Daoy (cell line): ENCODE measurements at places on chromosomes 1 and 21.

- no peak for DNase-seq
These were observed 23.4 kb downstream of the DMRTB1 start for GRCh38 chr1:53482441-53483153.

DNA sequence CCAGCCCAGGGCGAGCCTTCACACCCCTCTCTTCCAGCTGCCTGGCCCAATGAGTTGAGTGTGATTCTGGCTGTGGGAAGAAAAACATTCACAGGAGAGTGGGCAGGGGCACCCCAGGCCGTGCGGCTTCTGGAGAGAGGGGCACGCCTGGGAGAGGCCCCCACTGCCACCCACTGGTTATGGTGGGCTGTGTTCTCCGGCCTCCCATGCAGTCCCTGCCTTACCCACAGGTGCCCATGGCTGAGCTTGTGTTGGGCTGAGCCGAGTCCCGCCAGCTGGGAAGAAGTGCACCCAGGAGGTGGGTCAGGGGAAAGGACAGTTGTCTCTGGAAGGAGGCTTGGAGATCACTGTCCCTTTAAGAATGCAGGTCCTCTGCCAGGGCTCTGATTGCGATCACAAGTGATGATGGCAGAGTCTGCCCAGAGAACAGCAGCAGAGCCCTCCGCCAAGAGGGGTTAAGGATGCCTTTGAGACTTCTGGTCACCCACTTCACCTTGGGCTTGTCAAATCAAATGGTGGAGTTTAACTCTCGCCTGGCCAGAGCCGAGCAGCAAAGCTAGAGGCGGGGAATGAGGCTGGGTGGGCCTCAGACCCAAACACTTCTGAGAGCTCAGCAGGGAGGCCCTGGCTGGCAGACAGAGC is 124.7 kb upstream of the ARHGEF16 start:
- no peak for DNase-seq

DNA sequence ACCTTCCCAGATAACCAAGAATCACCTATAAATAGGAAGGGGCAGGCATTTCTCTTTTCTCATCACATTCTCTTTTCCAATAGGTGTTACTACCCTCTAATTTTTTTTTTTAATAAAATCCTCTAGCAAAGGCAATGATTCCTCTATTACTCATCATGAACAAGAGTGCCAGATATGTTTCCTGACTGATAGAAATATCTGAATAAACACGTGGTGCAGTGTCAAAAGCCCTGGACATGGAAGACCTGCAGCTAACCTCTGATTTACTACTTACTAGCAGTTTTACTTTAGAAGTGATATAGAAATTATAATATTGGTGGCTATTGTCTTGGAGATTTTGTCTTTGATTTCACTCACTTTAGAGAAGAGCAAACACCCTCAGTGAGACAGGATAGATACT is 194.6 kb upstream of the SAMSN1 start:
- no peak for DNase-seq

DNA sequence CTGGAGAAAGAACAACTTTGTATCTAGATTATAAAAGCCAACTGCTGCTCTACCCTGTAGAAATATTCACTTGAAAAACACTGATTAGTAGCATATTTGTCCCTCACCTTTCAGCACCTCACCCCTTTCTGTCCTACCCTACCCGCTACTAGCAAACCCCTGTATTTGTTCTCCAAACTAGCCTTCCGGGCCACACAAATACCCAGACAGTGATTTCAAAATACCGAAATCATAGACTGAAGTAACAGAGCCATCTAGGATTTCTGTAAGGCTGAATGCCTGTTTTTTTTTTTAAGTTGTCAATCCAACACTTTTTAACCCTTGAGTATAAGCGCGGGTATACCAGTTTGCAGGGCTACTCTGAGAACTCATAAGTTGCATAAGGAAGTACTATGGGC is 398 bp upstream of the DPT start:
- no peak for DNase-seq

- no peak for DNase-seq
These were observed 10.8 kb downstream of the HMGB4 start for GRCh38 chr1:33874636-33875035.

DNA sequence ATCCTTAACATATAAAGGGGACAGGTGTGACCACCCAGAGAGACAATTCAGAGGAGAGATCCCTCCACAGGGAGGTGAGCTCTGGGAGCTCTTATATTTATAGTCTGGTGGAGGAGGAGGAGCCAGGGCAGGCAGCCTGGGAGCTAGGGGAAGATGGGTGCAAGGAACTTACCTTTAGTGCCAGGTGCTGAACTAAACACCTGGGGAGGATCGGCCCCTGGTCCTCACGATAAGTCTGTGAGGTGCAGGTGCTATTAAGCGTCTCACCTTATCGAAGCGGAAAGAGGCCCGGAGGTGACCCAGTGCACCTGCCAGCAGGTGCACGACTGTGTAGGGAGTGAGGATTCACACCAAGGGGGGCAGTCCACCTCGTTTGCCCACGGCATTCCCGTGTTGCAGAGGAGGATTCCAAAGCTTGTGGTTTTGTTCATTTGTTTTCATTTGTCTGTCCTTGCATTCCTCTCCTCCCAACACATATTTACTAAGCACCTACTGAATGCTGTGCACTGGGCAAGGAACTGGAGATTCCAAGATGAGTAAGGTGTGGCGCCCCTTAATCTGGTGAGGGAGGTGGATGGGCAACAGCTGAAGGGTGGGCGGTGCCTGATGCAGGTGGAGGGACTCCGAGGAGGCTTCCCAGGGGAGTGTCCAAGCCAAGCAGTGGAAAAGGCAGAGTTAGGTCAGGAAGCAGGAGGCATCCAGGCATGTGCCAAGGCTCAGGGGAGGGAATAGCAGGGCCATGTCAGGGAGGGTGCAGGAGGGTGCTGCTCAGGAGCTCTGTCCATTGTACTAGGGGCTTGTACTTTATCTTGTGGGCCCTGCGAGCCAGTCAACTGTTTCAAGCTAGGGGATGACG is 11.5 kb downstream of the ARHGEF10L start:
- no peak for DNase-seq

DNA sequence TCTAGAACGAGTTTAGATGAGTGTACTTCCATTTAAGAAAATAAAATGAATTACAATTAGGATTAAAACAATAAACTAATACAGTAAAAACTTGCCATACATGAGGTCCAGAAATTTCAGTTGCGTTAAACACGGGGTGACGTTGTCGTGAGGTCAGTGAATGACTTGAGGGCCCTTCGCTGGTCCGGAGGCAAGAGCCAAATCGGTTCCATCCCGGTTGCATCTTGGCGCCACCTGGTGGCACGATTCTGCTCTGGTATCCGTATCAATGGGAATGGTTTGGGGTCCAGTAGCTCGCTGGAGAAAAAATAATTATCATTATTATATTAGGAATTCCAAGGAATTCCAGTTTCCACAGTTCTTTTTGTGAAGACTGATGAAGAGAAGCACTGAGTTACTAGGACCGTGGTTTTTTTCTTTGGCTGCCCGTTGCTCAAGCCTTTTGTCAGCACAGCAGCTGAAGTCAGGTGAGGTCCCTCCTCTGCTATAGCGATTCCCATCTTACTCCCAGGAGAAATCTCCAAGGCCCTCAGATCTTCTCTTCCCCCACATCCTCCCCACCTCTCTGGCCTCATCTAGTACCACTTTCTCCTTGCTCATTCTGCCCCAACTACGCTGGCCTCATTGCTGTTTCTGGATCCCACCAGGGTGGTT is 161.4 kb downstream of the SLC35F3 start:
- DNase-seq: peak; percentile 84

GRCh38 chr1:93200086-93200620 is 19.6 kb downstream of the CCDC18 start:
- no peak for DNase-seq

DNA sequence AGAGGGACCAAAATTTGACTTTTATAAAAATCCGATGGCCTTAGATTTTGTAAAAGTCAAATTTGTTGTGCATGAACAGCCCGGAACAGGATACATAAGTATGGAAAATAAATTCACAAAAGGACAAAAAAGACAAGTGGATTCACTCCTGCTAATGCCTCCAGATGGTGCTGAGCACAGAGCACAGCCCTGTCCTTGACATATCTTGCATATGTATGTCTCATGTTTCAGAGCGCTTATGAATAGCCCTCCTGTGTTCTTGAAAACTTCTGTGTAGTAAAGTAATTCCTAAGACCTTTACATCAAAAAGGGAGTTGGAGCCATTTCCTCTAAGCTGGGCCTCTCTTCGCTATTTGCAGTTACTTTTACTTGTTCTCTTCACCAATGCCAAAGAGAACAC is 110.7 kb upstream of the RAB3GAP2 start:
- DNase-seq: no peak

DNA sequence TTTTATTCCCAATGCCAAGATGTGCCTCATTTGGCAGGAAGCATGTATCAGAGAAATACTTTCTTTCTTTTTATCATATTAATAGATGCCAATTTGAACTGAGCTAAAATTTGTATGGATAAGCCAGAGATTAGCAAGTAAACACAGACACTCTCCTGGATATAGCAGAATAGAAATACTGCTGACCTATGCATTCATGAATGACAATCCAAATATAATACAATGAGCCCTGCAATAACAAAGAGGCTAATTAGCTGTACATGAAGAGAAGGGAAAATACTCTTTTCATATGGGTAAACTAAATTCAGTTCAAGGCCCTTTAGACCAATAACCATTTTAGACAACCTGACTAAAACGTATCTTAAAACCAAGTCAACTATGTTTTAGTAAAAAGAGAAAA is 388.1 kb upstream of the NR5A2 start:
- no peak for DNase-seq

DNA sequence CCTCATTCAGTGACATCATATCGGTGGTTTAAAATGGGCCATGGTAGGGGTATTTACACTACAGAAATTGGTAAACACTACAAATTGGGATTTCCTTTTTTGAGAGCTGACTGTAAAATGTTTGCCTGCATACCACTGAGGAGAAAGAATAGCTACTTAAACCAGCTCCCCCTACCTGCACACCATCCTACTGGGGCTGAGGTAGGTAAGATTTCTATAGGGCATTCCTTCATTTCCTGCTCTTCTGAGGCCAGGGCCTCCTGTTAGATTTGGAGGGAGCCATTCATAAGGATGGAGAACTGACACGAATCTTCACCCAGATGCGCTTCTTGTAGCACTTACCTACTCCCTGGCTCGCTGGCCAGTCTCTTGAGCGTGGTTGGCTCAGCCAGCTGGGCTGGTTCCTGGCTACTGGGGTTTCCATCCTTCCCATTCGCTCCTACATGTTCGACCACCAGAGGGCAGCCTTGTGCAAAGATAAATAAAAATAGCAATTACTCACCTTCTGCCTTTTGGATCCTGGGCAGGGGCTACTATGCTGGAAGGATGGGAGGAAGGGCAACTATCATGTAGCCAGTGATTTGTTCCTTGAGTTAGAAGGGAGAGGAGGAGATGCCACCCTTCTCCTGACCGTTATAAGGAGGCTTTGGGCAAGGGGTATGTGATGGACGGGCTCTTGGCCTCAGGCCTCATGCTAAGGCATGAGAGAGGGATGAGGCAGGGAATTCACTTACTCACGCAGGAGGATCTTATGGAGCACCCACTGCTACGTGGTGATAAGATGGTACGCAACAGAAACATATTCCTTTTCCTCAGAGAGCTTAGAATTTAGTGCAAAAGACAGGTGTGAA is 10.7 kb downstream of the OPTC start:
- peak; percentile 87 for DNase-seq
